GDM1 (cell line): ENCODE measurements at places on chromosomes 6 and 20.
A peak's percentile ranks its signal among the peaks of the same experiment; 100 is the strongest.

DNA sequence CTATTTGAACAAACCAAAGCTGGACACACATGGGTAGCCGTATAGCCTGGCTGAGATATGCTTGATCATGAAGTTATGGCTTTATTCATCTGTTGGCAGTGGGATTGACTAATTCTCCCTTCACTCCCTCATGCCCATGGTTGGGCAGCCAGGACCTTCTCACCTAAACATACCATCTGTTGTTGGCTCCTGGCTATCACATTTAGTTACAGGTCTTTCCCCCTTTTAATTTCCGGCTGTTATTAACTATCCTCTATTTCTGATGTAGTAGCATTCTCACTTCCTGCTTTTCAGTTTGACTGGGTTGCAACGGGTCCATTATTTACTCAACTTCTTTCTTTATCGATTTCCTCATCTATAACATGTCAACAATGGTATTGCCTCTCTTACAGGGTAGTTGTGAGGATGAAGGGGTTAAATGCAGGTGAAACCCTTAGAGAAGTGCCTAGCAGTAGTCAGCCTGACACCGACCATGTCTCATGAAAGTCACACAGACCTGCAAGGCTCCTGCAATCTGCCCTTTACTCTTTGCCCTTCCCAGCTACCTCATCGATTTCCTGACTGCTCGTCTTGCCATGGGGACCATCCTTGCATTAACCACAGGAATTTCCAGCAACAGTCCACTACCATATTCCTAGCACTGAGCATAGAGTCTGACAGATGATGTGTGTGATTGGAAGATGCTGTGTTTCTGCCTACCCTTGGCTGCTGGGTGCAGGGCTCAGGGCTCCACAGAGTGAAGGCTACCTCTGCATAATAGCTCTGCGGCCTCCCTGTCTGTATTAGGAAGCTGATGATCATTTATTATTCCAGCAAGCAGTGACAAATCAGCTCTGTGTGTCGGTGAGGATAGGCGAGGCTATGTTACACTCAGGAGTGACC is 42.2 kb downstream of the PPP1R14C start:
- DNase-seq: no peak

DNA sequence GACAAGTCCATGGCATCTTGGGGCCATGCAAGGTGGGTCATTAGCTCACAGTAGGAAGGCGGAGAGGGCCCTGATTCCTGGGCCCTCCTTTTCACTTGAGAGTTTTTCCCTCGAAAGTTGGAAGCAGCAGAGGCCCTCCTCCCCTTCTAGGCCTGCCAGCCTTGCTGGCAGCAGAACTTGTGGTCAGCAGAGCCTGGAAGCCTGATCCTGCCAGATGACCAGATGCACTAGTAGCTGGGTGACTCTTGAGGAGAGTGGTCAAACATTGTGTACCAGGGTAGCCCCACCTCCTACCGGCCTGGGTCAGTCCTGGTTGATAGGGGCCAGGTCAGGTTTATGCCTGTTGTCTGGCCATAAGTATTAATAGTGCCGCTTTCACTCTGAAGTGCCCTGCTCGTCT is 3.8 kb upstream of the HMGA1 start:
- no peak for DNase-seq

DNA sequence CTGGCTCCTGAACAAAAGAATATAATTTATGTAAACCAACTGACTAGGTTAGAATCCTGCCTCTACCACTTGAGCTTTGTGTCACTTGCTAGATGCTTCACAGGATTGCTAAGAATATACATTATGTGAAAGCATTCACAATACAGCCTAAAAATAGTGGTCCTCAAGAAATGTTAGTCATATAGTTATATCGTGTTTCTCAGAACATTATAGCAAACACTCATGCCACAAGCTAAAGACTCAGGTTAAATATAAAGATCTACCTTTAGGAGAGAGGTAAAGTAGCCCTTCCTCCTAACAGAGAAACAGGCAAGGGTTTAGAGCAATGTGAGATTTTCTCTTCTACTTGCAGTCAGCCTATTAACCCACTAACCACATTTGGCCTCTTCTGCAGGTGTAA is 17.8 kb upstream of the ALDH8A1 start:
- DNase-seq: no peak

DNA sequence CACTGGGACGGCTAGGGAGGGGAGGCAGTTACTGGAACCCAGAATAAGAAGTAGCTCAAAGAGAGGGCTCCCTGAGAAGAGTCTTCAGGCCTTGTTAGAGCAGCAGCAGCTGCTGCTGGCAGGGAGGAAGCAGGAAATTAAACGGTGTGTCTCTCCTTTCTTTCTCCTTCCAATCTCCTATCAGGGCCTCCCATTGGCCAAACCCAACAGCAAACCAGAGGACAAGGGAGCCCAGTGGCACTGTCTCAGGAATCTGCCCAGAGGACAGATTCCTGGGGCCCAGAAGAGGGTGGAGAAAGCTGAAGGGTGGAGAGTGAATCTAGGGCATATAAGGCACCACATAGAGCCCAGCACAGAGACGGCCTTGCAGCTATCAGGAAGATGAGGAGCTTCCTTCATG is 10.2 kb downstream of the BTN3A1 start:
- no peak for DNase-seq

DNA sequence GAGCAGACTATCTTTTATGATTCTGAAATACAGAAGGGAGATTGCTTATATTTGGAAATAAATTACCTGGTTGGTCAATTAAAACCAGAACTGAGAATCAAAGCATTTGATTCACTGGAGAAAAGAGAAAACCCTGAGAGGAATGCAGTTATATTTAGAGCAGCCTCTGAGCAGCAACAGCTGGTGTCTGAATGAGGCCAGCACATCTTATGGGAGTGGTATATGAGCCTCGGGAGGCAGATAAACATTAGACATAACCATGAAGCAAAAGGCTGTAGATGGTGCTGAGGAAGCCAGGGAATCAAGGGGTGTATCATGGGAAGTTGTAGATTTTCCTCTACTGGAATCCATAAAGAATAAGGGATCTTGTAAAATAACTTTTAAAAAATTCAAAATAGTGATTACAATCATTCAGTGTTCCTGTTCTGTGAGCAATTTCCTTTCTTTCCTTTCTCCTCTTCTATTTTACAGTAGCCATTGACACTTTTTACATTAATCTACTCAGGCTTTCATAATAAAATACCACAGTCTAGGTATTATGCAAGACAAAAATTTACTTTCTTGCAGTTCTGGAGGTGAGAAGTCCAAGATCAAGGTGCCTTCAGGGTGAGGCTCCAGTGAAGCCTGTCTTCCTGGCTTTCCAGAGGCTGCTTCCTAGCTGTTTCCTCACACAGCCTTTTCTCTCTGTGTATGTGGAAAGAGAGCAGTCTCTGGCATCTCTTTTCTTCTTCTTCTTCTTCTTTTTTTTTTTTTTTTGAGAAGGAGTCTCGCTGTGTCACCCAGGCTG is 32.8 kb upstream of the ENPP5 start:
- no peak for DNase-seq

GRCh38 chr6:7087066-7087465 is 20.7 kb upstream of the RREB1 start:
- no peak for DNase-seq

DNA sequence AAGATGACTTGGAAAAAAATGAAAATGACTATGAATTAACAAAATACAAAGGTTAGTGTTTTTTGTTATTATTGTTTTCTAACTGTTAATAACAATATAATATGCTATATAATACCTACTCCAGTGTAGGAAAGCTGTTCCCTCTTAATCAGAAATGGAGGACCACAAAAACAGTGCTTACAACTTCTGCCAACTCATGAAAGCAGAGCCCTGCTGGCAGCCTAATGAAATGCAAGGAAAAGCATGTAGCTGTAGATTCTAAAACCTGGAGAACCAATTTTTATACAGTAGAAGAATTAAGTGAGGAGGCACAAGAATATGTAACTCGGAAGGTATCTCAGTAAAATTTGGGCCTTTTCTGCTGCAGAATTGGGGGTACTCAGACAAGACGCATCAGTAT is 29.4 kb downstream of the PHIP start:
- no peak for DNase-seq

DNA sequence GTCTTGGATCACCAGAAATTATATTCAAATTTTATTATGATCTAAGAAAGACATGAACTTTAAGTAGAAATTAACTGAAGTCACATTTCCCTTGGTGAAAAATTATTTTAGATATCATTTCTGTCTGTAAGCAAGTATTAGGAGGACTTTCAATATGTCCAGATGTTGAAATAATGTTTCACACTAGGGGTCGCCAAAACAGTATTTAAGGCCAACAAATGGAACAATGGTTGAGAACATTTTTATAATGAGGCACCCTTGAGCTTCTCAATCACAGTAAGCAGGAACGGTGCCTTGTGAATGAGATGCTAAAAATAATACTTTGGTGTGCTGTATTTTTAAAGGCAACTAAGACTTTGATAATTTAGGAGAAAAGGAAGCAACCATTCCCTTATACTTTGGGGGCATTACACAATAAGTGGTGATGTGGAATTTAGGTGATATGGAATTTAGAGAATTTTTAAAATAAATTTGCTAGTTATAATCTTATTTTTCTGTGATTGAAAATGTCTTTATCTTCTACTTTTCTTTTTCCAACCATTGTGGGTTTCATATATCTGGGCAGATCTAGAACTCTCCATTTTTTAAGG is 9.6 kb upstream of the SF3B5 start:
- peak; percentile 51 for DNase-seq

DNA sequence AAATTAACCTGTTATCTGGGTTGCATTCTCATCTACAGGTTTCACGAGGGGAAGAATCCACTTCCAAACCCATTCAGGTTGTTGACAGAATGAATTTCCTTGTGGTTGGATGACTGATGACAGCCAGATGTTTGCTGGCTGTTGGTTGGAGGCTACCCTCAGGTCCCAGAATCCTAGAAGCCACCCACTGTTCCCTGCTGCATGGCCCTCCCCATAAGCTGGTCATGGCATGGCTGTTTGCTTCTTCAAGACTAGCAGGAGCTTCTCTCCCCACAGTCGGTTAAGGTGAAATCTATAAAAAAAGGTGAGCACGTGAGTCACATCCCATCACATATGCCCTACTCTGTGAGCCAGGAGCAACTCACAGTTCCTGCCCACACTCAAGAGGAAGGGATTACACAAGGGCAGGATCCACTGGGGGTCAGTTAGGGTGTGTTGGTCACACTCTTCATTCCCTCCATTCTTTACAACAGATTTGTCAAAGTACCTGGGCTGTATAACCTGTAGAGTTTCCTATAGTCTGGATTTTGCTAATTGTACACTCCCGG is 19.5 kb upstream of the RPS10 start:
- DNase-seq: no peak

DNA sequence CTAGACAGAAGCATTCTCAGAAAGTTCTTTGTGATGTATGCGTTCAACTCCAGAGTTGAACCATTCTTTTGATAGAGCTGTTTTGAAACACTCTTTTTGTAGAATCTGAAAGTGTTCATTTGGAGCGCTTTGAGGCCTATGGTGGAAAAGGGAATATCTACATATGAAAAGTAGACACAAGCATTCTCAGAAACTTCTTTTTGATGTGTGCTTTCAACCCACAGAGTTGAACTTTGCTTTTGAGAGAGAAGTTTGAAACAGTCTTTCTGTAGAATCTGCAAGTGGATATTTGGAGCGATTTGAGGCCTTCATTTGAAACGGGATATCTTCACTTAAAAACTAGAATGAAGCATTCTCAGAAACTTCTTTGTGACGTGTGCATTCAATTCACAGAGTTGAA is 582.6 kb upstream of the ZNF337 start:
- no peak for DNase-seq

GRCh38 chr6:45563844-45564243 is 186.1 kb upstream of the SUPT3H start:
- no peak for DNase-seq

- DNase-seq: no peak
These were observed 94.9 kb downstream of the TINAG start for GRCh38 chr6:54403096-54403495.

GRCh38 chr6:100096341-100096740 is 102.3 kb upstream of the MCHR2 start:
- no peak for DNase-seq

DNA sequence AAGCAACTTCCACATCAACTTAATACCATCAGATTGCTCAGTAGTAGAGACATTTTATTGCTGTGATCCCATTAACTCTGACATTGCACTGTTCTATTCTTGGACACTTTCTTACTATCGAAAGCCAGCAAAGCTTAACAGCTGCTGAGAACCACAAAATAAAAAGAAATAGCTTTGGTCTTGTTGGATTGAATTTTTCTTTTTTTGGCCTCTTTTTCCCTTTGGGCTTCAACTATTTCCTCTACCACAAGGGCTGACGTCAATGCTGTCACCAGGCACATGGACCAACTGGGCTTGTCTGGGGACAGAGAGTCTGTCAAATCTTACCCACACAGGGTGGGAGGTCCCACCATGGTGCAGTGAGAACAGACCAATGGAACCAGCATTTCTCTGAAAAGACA is 63.4 kb upstream of the ENPP5 start:
- no peak for DNase-seq

DNA sequence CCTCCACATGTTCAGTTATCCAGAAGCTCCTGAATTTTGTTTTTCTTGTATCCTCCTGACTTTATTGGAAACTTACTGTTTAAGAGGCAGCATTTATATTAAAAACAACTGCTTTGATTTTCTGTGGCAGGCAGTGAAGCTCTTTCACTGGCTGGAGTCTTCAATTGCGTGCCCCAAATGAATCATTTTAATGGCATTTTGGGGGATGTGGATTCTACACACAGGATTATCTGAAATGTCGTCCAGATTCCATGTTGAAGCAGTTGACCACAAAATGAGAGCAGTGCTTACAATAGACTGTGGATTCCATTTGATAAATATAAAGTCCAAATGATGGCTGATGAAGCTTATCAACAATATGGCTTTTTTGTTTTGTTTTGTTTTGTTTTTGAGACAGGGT is 41.0 kb upstream of the HIVEP1 start:
- no peak for DNase-seq

DNA sequence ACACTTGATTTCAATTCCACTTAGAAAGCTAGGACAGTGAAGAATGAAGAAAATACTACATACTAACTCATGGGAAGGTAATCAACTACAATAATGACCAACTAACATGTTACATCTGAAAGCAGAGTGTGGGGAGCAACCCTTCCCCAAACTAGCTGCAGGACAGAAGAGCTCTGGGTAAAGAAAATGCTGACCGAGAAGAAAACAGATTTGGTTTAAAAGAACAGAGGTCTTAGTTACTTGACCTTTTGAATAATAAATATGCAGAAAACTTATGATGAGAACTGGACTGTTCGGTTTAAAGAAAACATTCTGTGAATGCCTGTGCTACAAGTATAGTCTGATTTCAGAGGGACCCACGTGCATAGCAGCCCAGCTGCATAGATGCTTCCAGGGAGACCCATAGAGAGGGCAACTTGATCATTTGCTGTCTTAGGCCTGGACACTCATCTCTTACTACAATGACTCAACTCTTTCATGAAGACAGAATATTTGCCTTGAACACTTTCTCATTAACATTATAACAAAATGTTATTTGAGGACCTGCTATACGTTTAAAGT is 53.5 kb downstream of the RALGAPA2 start:
- no peak for DNase-seq

DNA sequence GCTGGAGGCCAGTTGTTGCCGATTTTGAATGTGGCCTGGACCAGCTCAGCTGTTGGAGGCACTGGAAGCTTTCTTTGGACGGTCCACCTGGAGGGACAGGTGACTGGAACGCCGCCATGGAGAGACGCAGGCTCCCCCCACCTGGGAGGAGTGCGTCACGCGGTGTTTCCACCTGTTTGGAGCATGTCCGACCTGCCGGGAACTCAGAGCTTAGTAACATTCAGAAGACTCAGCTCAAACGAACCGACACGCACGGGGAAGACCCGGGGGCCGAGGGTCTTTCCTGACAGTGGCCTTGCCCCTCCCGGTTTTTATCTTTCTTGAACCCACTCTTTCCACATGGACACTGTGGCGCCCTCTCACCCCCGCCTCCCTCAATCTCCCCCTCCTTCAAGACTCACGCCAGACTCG is 141.6 kb downstream of the SMOC2 start:
- DNase-seq: no peak

- no peak for DNase-seq
These were observed 214.7 kb downstream of the PLCB1 start for GRCh38 chr20:8346700-8347270.
